ENCODE measurements at places on chromosomes 3 and 15. TPM values are rescaled to one million over a fixed set of nuclear protein-coding genes. Genes with fewer than 3 reads are reported as not detected.

Gene DUOXA2
- total RNA-seq: not detected

DNA sequence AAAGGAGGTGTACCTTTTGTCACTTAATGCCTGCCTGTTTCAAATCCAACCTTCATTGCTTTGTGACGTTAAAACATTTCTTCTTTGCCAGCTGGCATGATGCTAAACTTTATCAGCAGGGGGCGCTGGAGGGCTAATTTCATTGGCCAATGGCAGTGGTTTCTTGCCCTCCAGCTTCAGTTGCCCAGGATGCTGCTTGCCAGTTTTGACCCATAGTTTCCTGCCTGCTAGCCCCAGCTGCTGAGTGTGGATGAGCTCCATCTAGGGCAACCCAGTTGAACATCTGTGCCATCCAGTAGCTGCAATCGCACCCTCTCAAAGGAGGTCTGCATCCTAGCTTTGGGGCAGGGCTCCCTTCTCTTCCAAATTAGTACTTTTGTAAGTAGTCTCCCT lies 22.1 kb downstream of the ACKR2 start:
- peaks cover 11% of the 10 kb centered on the region for H3K4me1 ChIP-seq
- no peaks in the 10 kb centered on the region for H3K36me3 ChIP-seq
- H3K27me3 ChIP-seq: peaks cover 5% of the 10 kb centered on the region

Gene RNU5B-1
- total RNA-seq: 47.6 TPM

- no peak for DNase-seq
- H3K27ac ChIP-seq: no peak overlapping the region
- no peaks in the 10 kb centered on the region for H3K36me3 ChIP-seq
- H3K4me1 ChIP-seq: peaks cover 33% of the 10 kb centered on the region
- no peaks in the 10 kb centered on the region for H3K27me3 ChIP-seq
- no peak overlapping the region for H3K4me3 ChIP-seq
These were observed 126.6 kb downstream of the IGF1R start for GRCh38 chr15:98774756-98775497.

- no peaks in the 10 kb centered on the region for H3K4me1 ChIP-seq
- no peaks in the 10 kb centered on the region for H3K36me3 ChIP-seq
- no peak overlapping the region for H3K4me3 ChIP-seq
- no peak overlapping the region for H3K27ac ChIP-seq
- DNase-seq: no peak
These were observed 63.3 kb downstream of the ATP1B3 start for GRCh38 chr3:141939759-141940158.

DNA sequence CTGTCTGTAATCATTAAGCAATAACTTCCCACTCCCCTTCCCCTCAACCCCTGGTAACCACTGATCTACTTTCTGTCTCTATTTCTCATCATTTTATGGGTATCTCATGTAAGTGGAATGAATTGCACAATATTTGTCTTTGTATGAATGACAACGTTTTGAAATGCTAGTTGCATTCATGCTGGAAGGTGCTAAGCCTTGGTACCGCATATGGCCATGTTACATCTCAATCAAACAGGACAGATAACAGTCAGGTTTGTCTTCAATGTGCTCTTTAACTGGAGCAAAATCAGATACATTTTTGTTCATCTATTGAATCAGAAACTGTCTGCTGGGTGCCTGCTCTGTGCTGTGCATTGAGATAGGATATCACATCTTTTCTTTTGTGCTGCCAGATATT lies 134.2 kb downstream of the AGBL1 start:
- H3K27ac ChIP-seq: no peak overlapping the region
- no peaks in the 10 kb centered on the region for H3K36me3 ChIP-seq
- H3K4me3 ChIP-seq: no peak overlapping the region

Measured in lower lobe of right lung (tissue), 2 donors.